ENCODE measurements at places on chromosomes 11 and 22. TPM values are rescaled to one million over a fixed set of nuclear protein-coding genes. Genes with fewer than 3 reads are reported as not detected.

SAA2 gene
- total RNA-seq, result 8.0 TPM

THY1 gene
- 9.7 TPM for total RNA-seq

CHID1 gene
- 121 TPM for total RNA-seq

SPTY2D1 gene
- total RNA-seq, result 17.0 TPM

SHANK2 gene
- total RNA-seq, result 12.5 TPM

OR5T3 gene
- total RNA-seq, result not detected

SCGB1A1 gene
- not detected for total RNA-seq

TYMP gene
- total RNA-seq, result 63.5 TPM

SAA1 gene
- 5.8 TPM for total RNA-seq

CTR9 gene
- 23.1 TPM for total RNA-seq

CNIH2 gene
- total RNA-seq, result 0.21 TPM

TUB gene
- total RNA-seq, result 3.3 TPM

TUBGCP6 gene
- total RNA-seq, result 33.6 TPM

CBX7 gene
- 2.9 TPM for total RNA-seq

CST6 gene
- total RNA-seq, result 59.8 TPM

BDNF gene
- 4.8 TPM for total RNA-seq

FAR1 gene
- 35.1 TPM for total RNA-seq

NEFH gene
- total RNA-seq, result 5.2 TPM

TTC28 gene
- total RNA-seq, result 13.5 TPM

LIMK2 gene
- 37.2 TPM for total RNA-seq

APOA1 gene
- total RNA-seq, result not detected

GALNT18 gene
- total RNA-seq, result 6.6 TPM

DDI1 gene
- total RNA-seq, result not detected

PYGM gene
- total RNA-seq, result 0.27 TPM

PHETA2 gene
- 8.7 TPM for total RNA-seq

MGAT3 gene
- 1.8 TPM for total RNA-seq

KIAA1671 gene
- 32.3 TPM for total RNA-seq

CREB3L1 gene
- total RNA-seq, result 4.5 TPM

CCDC89 gene
- total RNA-seq, result 2.0 TPM

UPB1 gene
- not detected for total RNA-seq

SEPTIN3 gene
- 1.9 TPM for total RNA-seq

PHOX2A gene
- total RNA-seq, result not detected

APOA4 gene
- not detected for total RNA-seq

SLCO2B1 gene
- 1.7 TPM for total RNA-seq

SLC22A6 gene
- total RNA-seq, result not detected

SOX10 gene
- not detected for total RNA-seq

FAM76B gene
- 17.0 TPM for total RNA-seq

OR5P2 gene
- not detected for total RNA-seq

ANGPTL5 gene
- not detected for total RNA-seq

IL18 gene
- 15.5 TPM for total RNA-seq

MS4A7 gene
- not detected for total RNA-seq

PTPRCAP gene
- 2.5 TPM for total RNA-seq

OR52E6 gene
- not detected for total RNA-seq

RASL10A gene
- 0.33 TPM for total RNA-seq

C11orf86 gene
- not detected for total RNA-seq

CHRNA10 gene
- 0.54 TPM for total RNA-seq

IGSF22 gene
- total RNA-seq, result not detected

GALR3 gene
- total RNA-seq, result not detected

RFPL1 gene
- total RNA-seq, result not detected

ST14 gene
- total RNA-seq, result 98.4 TPM

LGALS1 gene
- 500 TPM for total RNA-seq

DDX6 gene
- 77.4 TPM for total RNA-seq

GDPD4 gene
- 0.08 TPM for total RNA-seq

BBOX1 gene
- not detected for total RNA-seq

OR8A1 gene
- not detected for total RNA-seq
